NCI-H146 (cell line): ENCODE measurements at places on chromosomes 6 and 20.

DNA sequence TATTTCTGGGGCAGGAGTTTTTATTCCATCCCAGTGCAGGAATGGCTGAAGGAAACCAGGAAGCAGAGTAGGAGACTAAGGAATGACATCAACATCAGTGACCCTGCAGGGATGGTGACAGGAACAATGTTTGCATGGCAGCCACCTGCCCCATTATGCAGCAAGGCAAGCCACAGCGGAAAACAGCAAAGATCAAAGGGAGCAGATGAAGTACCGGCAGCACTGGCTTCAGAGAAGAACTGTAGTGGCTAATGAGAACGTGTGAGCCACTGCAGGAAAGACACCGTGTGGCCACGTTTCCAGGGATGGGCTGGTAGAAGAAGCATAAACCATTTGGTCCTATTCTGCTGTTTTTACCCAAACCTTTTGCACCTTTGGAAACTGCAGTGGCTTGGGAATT lies 52.9 kb upstream of the TAB2 start:
- DNase-seq = peak; percentile 89

GRCh38 chr6:95574811-95575210 lies 2.5 kb upstream of the MANEA start:
- no peak for DNase-seq

DNA sequence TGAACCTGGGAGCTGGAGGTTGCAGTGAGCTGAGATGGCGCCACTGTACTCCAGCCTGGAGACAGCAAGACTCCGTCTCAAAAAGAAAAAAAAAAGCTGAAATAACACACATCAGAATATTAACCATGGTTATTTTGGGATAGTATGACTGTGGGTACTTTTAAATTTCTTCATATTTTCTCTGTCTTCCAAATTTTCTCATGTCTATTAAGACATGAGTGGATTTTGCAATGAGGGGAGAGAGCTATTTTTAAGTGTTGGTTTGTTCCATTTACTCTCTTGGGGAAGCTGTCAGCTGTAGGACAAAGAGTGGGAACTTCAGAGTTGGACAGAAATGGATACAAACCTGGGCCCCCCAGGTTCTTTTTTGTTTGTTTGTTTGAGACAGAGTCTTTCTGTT lies 10.3 kb downstream of the ADISSP start:
- no peak for DNase-seq

GRCh38 chr6:34859951-34860350 lies 27.9 kb downstream of the TAF11 start:
- no peak for DNase-seq

DNA sequence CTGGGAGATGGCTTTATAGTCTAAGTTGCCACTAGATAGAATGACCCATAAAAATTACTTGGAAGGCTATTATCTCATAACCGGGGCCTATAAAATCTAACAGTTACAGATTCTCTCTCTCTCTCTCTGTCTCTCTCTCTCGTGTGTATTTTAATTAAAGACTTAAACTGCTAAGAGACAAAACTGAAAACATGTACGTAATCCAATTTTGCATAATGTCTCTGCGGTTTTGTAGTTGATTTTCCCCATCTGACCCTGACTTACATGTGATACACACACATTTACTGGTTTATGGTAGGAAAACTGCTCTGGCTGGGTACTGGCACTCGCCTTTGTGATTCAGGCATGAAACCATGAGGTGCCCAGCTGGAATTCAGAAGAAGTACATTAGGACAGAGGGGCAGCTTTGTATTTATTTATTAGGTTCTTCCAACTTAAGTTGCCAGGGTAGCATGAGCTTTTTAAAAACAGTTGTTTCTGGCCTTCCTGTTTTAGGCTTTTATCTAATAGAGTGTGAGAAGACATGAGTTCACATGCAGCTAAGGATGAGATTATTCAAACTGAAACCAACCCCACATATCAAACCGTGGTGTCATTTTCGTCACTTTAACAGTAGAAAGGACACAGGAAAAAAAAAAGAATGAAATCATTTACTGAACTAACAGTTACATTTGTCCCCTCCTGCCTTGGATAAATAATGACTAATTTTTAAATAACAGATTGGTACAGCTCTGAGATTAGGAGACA lies 182.5 kb downstream of the GMPR start:
- DNase-seq = no peak

GRCh38 chr6:110823146-110823545 lies 7.9 kb upstream of the CDK19 start:
- DNase-seq = no peak

GRCh38 chr6:156309017-156309416 lies 468.2 kb upstream of the ARID1B start:
- DNase-seq = no peak

- DNase-seq = no peak
Measured at GRCh38 chr6:75620381-75621304, 19.0 kb downstream of the SENP6 start.

- peak; percentile 62 for DNase-seq
Measured at GRCh38 chr6:116060572-116061283, at the start of gene FRK. Gene FRK, minus strand, starts transcription at chr6:116060891. Its CDS starts 580 bp downstream, at chr6:116060311.

DNA sequence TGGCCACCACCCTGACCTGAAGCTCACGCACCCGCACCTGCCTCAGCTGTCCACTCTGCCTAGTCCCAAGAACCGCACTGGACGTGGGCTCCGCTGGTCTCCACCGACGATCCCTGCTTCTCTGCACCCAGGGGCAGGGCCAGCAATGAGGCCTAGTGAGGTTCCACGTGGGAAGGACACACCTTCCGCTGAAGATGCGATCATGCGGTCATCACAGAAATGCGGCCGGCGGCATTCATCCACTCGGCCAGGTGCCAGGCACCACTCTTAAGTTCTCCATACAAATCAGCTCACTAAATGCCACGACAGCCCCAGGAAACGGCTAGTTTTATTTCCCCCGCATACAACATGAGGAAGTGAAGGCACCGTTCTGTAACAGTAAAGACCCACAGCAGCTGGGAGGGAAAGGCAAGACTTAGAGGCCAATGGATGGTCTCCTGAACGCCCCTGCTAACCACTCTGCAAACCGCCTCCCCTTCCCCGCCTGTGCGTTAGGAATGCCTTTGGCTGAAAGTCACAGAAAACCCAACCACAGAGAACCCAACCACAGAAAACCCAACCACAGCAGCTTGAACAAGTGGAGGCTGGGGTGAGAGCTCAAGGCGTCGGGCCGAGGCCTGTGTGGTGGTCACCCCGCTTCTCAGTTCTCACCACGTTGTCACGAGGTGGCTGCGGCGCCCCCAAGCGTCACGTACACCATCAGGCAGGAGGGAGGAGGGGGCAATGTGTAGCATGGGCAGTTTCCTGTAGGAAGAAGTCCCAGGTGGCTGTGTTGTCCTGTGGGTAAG lies 204.4 kb downstream of the TAF4 start:
- DNase-seq = no peak

GRCh38 chr6:140321891-140322290 lies 947.4 kb upstream of the CITED2 start:
- DNase-seq = no peak

DNA sequence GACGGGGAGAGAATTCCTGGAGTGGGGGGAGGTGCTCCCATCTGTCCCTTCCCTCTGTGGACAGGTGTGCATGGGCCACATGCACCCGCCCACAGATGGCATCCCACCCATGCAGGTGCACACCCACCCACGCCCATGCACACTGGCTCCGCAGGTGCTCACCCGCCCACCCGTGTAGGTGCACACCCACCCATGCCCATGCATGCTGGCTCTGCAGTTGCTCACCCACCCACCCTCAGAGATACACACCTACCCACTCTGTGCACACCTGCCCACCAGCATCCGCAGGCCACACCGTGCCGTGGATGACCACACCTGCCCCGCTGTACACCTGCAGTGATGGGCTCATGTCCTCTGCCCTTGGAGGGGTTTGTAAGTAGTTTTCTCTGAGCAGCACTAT lies 132.0 kb downstream of the PHACTR3 start:
- no peak for DNase-seq

DNA sequence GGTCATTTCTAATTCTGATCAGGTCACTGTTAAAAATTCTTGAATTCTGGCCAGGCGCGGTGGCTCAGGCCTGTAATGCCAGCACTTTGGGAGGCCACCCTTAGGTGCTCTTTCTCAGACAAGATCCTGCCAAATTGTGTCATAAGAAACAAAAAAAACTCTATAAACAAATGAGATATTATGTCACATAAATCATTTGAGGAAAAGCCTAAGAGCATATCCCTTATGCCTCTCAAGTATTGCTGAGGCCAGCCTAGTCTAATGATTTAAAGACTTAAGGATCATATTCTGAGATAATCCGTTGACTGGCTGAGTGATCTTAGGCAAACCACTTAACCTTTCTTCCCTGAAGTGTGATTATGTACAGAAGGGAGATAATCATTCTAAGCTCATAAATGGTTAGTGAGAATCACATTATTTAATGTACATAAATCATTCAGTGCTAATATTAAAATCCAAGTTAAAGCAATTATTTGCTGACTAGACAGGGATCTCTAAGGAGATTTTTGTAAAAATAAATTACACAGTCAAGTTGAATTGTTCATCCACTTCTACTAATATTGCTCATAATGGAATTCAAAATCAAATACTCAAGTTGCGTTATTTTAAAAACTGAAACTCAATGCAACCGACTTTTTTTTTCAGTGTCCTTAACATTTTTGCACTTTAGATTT lies 365.4 kb downstream of the PHF3 start:
- DNase-seq = no peak

DNA sequence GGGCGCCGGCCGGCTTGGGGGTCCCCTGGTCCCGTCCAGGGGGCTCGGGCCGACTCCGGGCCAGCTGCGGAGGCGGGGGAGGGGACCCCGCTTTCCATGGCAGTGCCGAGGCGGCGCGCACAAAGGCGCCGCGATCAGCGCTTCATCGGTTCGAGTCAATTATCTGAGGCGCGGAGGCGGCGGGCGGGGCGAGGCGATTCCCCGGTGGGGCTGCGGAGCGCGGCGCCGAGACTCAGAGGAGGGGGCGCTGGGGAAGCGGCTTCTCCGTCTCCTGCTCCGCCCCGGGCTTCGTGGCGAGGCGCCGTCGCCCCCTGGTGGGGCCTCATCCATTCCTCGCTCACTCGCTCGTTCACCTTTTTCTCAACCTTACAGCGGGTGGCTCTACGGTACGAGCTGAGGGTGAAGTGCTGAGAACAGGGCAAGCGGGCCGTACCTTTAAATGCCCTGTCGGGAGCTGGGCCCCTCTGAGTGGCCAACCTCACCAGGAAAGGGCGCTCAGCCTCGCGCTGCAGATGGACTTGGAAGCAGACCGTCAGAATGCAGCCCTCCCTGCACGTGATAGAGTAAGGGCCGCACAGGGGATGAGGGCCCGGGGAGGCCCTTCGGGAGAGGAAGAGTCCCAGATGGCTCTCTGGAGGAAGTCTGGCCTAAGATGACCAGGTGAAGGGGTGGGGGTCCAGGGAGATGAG lies 39.9 kb downstream of the SLC52A3 start:
- DNase-seq = peak; percentile 70

DNA sequence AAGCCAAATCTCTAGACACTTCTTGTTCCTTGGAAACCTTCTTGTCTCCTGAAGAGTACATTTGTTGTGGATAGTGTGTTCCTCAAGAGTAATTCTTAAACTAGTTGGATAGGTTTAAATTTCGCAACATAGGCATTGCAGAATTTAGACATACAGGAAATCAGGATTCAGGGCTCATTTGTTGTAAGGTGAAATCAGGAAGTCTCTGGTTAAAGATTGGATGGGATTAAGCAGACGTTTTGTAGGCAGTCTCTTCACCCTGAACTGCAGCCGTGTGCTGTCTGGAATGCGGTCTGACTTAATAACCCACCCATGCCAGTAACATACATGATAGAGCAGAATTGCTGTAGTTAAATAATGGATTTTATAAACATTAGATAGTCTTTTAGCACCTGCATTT lies 21.7 kb downstream of the HIVEP1 start:
- no peak for DNase-seq

DNA sequence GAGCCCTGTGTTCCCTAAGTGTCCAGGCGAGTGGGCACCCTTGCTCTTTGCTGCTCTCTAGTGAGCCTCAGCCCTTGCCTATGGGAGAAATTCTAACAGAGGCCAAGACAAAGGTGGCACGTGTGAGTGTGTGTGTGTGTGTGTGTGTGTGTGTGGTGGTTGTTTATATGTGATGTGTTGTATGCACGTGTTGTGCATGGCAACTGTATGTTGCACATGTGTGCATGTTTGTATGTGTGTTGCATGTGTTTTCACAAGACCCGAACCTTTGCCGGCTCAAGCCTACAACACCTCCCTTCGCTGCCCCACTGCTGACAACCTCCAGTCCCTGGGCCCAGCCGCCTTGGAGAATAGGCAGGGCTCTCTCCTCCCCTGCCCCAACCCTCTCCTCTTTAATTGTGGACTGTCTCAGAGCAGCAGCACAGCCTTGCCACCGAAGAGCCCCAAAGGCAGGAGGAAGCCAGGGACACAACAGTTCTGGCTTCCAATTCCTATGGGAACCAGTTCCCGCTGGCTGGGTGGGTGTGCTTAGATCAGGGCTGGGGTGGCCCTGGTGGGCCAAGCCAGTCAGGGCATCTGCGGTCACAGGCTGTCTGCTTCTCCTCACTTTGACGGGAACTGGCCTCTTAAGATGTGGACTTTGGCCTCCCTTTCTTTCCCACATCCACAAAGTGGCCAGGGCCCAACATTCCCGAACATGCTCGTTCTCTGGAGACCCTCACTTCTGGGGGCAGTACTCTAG lies 2.7 kb downstream of the KCNK16 start:
- DNase-seq = no peak

GRCh38 chr6:102118034-102118433 lies 724.5 kb downstream of the GRIK2 start:
- DNase-seq = no peak
